Stimulated activated CD8-positive, alpha-beta memory T cell treated with anti-CD3 and anti-CD28 coated beads, Interleukin-7, amount 100 ng/mL, for 48 hours (primary cell): ENCODE measurements at places on chromosomes 4 and X.

DNA sequence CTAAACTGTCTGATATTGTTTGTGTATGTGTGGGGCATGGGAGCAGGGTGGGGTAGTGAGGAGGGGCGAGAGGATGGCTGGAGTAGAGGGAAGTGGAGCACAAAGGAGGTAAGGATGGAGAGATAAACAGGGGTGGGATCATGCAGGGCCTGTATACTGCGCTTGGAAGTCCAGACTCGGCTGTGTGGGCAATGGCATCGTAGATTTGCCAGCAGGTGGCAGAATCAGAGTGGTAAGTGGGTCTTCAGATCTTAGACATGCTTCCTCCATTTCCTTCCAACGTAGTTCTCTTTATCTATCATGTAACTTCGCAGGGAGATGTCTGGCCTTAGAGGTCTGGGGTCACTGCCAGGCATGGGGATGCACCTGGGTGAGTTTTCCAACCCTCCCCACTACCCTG lies 155.5 kb downstream of the PDGFRA start:
- DNase-seq, result no peak

DNA sequence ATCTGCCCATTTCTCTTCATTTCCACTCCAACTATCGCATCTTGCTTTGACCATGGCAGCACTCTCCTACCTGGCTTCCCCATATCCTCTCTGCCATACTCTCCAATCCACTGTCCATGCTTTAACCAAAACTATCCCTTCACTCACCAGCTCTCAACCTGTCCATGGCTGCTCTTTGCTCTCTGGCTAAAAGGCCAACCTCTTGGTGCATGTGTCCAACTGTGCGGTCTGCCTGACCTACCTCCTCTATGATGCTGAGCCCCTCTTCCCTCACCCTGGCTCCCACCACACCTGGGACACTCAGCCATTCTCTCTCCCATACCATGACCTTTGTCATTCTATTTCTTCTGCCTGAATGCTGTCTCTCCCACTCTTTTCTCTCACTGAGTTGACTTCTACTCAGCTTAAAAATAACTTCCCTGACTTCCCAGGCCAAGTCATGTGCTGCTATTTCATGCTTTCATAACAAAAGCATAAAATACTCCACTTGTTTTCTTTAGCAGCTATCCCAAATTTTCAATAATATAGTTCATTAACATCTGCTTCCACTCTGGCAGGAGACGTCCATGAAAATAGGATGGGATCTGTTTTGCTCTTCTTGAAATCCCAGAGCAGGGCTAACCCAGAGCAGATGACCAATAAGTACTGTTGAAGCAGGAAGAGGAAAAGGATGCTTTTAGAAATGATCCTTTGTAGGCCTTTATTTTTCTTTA lies 29.8 kb upstream of the KLF3 start:
- no peak for DNase-seq

GRCh38 chr4:48904101-48904500 lies 2.5 kb downstream of the OCIAD2 start:
- no peak for DNase-seq

DNA sequence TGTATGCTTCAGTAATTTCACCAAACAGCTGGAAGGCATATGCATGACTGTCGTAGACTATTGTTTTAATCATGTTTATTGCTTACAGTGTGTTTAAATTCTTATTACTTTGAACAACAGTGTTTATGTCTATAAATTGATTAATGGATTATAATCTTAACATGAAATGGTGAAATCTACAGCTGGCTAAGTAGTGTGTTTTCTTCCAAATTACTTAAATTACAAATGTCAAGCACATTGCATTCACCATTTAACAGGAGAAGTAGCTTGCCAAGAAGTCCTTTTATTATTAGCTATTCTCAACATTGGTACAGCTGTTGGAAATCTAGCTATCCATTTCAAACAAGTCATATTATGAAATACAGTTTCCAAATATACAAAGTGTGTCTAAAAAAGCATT lies 849.3 kb upstream of the PCDH10 start:
- no peak for DNase-seq

DNA sequence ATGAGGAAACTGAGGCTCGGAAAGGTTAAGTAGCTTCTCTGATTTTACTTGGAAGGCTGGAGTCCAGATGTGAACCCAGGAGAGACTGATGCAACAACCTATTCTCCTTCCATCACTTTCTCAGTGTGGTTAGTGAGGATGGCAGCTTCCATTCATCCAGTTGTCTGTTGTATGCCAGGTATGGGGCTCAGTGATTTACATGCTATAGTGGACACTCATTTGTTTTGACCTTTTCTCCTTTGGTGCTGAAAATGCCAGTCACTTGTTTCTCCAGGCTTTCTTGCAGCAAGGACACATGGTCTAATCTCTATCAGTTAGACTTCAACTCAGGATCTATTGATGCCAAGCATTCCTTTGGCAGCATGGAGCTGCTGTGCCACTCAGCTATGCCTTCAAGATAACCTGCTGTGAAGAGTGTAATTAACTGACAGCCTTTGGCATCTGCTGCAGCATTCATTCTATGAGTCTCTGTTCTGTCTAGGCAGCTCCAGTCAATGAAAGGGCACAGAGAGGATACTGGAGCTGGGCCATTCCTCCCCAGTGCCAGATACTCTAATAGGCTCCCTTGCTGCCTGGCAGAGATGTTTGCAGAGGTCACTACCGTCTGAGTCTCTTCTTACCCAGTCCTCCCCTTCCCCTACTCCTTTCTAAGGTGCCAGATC lies 11.0 kb upstream of the CWH43 start:
- DNase-seq, result no peak

GRCh38 chr4:36388710-36389109 lies 107.3 kb downstream of the DTHD1 start:
- no peak for DNase-seq

- DNase-seq, result no peak
These were observed 24.8 kb downstream of the PDGFC start for GRCh38 chr4:156946516-156947424.

DNA sequence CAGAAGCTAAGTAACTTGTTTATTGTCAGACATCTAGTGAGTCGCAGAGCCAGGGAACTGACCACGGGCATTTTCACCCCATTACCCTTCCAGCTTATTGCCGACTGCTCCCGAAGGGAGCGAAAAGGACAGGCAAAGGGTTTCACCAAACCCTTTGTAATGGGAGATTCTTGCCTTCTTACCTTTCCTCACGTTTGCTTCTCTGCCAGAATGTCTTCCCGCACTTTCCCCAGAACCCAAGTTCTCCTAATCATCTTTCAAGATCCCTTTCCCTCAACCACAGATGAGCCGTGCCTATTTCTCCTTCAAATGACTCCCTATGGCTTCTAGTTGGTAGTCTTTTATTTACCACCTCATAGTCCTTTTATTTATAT lies 520 bp upstream of the SRP72 start:
- no peak for DNase-seq

GRCh38 chr4:158861766-158862165 lies 92.9 kb downstream of the FNIP2 start:
- DNase-seq, result no peak

DNA sequence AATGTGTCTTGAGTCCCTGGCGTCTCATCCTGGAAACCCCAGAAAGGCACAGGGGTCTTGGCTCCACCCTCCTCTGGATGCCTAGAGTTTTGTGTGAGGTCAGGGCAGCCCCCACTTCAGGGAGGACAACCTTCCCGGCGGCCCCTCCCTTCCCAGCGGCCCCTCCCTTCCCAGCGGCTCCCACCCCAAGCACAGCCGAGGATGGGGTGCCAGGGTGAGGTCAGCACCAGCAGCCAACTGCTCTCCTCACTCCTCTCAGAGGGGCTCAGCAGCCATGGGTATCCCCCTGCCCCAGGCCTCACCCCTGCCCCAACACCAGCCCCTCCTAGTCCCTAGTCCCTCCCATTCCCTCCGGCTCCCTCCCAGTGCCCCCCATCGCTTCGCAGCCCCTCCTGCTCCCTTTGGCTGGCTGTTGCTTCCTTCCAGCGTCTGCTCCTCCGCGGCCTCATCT lies 17.4 kb downstream of the DGKQ start:
- no peak for DNase-seq

DNA sequence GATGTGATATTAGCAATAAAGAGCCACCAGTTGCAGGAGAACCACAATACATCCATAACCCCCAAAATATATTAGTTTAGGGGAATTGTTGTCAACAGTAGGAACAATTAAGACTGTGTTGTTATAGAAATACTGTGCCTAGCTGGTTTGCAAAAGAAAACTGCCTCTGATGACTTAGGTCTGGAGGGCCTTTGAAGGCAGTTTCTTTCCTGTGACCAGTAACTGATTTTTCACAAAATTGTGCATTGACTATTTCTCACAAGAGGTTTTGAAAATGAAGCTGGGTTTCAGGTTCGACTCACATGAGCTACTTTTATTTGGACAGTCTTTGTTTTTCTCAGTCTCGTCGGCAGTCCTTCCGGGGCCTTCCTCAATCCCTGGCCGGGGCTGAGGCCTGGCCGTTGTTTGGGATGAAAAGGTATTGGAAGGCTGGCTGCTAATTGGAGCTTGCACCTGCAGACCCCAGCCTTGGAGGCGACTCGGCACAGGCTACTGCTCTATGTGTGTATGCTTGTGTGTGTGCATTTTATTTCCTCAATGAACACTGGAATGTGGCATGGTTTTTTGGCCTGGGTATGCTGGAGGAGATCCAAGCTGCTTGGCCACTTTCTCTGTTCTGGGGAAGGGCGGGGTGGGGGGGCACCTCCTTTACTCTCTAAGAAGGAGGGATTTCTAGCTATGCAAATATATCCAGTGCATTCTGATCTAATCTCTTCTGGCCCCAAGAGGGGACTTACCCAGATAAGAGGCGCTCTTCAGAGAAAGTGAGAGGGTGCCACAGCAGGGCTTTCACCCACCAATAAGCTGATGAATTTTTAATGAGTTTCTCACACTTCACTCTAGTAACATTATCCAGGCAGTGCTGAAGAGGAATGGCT lies 49.5 kb upstream of the LNX1 start:
- DNase-seq, result no peak

DNA sequence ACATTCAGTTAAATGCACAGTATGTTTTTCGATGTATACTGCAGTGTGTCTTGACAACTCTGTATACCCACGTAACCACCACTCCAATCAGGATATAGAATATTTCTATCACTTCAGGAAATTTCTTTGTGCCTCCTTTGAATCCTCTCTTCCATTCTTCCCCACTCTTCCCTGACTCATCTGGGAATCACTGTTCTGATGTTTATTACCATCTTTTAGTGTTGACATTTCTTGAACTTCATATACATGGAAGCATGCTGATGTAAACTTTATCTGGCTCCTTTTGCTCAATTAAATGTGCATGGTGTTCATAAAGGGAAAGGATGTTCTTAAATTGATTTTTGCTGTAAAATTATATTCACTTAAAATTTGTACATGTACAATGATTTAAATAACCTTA lies 319.9 kb downstream of the PCDH7 start:
- DNase-seq, result no peak

DNA sequence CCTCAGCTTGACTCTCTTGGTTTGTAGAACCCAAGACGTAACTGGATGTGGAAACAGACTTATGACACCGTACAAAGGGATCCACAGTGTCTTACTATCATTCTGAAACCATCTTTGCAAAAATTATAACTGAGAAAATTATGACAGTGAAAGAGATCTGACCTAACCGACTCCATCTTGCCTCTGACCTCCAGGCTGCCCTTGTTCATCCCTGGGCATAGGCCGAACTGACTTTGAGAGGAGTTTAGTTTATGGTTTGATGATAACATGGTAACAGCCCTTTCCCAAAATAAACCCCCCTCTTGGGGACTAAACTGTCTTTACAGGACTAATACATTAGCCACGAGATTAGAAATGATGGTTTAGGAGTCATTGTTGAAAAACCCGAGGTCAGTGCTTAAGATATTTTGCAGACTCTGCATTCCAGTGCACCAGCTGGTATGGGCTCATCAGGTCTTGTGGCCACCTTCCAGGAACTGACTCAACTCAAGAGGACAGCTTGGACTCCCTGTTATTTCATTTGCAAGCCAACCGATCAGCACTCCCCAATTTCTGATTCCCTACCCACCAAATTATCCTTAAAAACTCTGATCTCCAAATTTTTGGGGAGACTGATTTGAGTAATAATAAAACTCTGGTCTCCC lies 49.6 kb downstream of the CASP3 start:
- DNase-seq, result no peak
